ENCODE measurements at places on chromosomes 7 and 10.

DNA sequence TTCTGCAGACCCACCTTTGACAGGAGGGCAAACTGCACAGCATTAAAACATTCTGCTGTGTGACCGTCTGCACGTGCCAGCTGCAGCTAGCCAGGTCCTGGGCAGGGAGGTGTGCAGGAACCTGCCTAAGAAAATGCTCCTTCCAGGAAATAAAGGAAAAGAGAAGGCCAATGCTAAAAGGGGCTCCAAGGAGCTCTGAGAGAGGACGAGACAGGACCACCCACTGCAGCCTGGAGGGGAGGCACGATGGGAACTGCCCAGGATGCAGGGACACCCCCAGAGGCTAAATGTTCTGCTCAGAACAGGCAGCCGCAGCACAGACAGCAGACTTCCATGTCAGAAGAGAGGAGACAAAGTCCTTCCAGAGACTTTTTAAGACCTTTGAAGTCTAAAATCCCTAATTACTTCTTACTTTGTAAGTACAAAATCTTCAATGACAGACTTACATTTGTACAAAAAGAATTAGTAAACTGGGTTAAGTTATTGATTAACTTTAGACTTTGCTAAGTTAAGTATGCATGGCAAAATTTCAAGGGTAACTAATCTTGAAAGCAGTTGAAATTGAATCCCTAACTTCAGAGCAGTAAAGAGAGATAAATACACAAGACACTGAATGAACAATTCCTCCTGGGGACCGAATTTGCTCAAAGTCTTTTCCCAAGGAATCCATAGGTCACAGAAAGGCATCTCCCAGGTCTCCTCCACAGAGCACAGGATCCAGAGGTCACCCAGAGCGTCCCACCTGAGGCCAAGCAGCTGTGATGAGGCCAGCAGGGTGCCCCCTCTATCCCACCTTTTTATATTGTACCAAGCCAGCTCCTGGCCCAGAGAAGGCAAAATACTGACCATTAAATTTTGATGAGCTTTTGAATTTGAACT lies 21.5 kb downstream of the HSPA12A start:
- DNase-seq: no peak

DNA sequence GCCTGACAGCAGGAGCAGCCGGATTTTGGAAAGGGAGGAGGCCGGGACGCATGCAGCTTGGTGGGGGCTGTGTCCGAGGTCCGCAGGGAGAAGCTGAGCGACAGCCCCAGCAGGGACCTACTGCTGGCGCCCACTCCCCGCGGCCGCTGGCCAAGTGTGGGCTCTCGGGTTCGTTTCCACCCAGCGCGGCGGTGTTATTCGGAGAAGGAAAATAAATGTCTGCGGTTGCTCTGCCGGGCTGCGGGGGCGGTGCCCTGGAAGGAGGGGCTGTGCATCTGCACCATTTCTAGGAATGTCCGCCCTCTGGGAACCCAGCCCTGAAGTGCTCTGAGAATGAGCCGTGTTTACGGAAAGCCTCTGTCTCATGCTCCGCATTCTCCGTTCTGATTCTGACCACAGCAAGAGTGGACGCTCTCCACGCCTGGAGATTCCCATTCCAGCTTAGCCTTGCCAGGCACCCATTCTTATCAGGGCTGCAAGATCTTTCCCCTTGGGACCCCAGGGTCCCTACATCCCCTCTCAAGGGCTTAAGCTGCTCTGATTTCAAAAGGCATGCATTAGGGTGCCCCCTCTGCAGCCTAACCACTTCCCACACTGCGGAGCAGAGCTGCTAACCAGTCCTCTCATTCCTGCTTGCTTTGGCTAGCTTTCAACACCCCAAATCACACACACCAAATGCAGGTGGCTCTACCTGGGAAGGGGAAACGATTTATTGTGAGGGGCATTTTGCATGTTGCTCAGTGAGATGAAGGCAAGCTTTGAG lies 256.6 kb upstream of the GLI3 start:
- no peak for DNase-seq

DNA sequence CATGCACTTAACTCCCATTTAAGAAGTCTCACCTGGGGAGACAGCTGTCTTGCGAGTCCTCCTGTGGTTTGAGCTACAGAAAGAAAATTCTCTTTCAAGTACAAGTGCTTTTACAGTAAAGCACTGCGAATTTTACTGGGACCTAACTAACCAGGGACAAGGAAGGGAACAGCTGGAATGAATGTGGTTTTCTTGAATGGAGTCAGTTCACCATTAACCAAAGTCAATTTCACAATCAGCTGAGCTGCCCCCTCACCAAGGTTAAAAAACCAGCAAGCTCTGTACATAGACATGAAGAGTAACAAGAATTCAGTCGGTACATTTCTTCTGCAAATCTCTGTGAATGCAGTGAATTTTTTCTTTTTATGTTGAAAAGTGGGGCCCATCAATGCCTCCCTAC lies 56.3 kb downstream of the GFRA1 start:
- no peak for DNase-seq

GRCh38 chr10:61951144-61951483 lies 49.6 kb downstream of the ARID5B start:
- no peak for DNase-seq

DNA sequence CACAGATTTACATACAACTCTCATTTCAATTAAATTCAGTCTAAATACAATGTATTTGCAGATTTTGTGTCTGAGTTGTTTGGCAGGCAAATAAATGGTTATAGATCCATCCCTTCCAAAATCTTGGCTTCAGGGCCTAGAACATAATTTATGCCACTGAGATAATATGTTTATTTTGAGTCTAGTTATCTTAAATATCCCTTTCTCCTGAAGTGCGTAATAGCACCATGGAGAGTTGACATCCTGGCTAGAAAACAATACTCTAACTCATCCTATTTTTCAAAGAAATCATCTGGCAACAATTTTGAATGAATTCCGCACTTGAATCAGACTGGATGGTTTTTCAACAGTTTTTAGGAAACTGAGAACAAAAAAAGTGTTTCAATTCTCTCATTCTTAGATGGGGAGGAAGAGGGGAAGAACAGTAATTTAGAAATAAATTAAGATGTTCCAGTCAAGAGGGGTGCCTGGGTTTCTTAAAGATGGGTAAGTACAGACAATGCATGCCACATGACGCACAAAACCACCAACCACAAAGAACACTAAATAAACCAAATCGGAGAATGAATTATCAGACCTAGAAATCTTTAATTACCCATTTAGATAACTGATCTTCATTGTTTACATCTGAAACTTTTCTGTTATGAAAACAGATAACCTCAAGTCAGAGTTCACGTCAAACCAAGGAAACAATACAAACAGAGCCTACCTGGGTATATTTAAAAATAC lies 228.7 kb upstream of the PTN start:
- DNase-seq: no peak

DNA sequence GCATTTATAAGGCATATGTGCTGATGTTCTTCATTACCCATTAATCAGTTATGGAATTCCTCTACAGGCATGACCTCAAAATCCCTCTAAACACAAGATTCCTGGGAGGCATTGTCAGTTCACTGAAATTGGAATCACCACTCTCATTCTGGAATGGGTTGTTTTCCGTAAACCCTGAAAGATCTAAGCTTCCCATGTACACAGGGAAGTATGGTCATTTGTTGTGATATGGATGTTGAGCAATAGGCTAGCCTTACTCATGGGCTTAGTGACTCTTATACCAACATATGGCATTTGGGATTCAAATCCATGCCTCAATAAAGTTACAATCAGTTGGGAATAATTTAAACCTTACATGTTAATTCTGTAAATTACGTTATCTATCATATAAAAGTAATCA lies 258.0 kb downstream of the XPNPEP1 start:
- DNase-seq: no peak

- DNase-seq: peak; percentile 48
Observed at GRCh38 chr10:128011059-128011979, 104.4 kb downstream of the PTPRE start.

GRCh38 chr7:147564786-147565476 lies 1025.6 kb upstream of the C7orf33 start:
- DNase-seq: no peak

- no peak for DNase-seq
Observed at GRCh38 chr7:158447506-158448171, 140.0 kb downstream of the PTPRN2 start.
